NCI-H1694 (cell line): ENCODE measurements at places on chromosomes 16 and 17.

DNA sequence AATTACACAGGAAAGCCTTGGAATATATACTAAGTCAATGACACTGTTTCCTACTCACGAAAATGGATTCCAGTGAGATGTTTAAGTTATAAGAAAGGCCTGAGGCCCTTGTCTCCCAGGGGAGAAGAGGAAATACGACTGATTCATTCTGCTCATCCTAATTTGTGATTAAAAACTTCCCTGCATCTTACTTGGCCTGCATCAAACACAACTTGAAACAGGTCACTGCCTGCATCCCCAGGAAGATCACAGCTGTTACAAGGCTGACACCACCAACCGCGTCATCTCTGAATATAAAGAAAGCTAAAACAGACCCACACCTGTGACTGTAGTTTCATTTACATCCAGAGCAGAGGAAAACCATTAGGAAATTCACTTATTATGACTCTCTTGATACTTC is 121.9 kb downstream of the DNAH3 start:
- no peak for DNase-seq

DNA sequence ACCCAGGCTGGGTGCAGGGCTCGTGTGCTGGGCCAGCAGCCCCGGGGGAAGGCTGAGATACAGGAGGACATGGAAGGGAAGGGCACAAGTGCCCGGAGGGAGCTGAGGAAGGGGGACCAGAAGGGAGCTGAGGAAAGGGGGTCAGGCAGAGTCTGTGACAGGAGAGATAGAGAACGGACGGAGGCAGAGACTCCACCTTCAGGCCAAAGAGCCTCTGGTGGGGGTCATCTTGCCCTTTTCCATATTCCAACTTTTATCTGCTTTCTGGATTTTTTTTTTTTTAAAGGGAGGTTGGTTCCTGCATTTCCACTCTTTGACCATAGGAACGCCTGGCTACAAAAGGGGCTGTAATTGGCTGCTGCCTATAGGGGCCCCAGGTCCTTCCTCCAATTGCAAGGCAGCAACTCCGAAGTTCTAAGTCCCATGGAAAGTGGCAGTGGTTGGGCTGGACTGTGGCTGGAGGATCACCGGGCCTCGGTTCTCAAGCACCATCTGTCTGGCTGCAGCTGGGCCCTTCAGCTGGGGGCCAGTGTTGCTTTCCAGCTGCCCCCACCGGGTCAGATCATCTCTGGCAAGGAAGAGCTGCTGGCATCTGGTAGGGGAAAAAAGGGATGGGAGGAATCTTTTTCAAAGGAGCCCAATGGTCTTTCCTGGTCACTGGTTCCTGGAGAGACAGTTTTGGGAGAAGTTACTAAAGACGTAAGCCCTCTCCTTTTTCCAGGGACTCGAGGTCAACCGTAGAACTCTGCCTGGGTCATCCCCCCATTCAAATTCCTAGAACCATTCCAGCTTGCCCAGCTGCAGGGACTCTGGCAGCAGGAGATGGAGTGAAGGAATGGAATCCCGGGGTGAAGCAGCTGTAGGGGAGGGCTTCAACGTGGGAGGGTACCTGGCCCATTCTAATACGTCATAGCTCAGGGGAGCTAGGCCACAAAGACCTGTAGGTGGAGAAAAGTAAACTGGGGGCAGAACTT is 13.1 kb upstream of the MRPS23 start:
- no peak for DNase-seq

DNA sequence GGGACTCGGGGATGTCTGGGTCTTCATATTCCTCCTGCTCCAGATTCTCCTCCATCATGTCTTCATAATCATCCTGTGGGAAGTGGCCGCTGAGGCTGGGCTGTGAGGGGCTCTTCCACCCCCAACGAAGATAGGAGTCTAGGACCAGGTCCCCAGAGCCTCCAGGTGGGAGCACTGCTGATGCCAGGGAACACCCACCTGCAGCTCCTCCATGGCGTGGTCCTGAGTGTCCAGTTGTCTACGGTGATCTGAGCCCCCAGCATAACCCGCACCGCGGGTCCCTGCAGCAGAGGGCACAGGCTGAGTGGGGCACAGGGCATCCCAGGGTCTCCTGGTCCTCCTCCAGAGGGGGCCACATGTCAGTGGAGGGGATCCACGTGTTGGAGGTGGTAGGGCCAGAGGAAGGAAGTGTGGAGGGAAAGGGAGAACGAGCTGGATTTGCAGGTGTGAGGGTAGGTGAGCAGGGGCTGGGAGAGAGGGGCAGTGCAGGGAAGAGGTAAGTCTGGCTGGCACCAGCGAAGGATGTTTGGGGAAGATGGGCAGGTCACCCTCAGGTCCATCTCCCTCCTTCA is 5.2 kb downstream of the SLC4A1 start:
- no peak for DNase-seq

GRCh38 chr17:74992223-74992622 is 4.8 kb downstream of the CDR2L start:
- no peak for DNase-seq

GRCh38 chr17:56812901-56813388 is 20.8 kb downstream of the C17orf67 start:
- peak; percentile 22 for DNase-seq

GRCh38 chr16:22618842-22619241 is 108.2 kb downstream of the NPIPB5 start:
- DNase-seq: no peak

DNA sequence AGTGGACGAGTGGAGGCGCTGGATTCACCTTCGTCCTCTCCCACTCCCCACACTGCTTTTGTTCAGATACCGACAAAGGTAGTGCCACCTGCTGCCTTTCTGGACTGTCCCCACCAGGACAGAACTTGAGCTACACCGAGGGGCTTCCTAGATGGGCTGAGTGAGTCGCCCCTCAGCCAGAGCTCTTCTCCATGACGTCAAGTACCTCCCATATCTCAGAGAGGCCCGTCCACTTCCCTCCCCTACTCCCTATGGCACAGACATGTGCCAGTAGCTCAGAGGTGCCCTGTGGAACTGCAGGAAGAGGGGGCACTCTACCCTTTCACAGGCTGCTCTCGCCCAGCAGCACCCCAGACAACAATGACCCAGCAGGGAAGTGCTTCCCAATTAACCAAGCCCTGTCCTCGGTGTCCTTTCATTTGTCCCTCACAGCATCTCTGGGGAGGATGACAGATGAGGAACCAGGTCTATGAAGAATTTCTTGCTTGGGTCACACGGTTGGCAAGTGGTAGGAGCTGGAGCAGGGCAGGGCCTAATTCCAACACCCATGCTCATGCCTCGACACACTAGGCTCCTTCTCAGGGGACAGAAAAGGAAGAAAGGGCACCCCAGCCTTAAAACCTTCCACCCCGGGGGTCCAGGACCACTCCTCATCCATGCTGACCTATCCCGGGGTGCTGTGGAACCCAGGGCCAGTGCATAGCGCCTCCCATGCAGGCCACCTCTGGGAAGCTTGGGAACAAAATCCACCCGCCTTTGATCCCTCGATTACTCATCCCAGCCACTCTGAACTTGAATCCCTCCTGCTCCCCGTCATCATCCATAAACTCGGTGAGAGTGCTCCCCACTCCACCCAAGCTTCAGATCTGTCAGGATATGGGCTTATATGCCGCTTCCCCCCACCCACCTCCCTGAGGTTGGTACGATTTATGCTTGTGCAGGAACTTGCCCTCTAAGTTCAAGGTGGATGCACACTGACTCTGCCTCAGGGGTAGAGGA is 51.7 kb downstream of the WNT3 start:
- DNase-seq: no peak

DNA sequence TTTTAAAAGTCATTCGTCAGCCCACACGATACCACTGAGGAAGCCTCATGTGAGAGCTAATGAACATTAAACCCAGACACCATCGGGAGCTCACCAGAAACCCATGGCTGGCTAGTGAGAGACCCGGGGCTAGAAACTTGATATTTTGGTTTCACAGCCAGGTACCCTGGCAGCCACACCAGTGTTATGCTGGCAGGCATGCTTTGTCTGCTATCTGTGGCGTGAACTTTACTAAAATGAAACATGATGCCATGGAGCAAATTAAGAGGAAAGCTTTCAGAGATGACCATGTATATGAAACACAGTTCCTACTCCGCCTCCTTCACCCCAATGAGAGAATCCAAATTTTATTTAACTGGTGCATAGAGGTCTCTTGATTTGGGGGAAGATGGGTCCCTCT is 291.2 kb downstream of the IRX3 start:
- DNase-seq: no peak

GRCh38 chr17:49969134-49969759 is at the start of gene DLX4:
DLX4 (plus strand) TSS chr17:49969190; CDS start chr17:49969469, 279 bp downstream.
- DNase-seq: no peak

DNA sequence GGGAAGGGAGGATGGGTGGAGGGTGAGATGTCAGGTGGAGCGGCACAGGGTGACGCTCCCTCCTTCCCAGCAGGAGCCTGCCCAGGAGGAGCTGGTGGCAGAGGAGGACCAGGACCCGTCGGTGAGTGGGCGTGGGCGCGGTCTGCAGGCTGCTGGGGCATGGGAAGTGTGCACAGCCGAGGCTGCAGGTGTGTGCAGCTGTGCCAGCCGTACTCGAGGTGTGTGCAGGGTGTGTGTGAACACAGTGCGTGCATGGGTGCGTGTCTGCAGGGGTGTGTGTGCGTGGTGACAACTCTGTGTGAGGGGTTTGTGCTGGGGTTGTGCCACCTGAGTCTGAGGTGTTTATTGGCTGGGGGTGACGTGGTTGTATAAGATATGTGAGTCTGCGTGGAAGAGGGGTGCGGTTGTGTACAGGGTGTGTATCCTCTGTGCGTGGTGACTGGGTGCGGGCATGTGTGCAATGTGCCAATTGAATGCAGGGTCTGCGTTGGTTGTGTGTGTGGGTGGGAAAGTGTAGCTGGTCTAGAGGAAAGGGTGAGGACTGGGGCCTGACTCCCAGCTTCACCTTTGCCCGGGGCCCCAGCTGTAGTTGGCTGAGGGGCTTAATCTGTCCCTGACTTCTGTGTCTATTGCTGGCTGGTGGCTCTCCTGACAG is 670 bp downstream of the TNFSF12 start:
- no peak for DNase-seq

DNA sequence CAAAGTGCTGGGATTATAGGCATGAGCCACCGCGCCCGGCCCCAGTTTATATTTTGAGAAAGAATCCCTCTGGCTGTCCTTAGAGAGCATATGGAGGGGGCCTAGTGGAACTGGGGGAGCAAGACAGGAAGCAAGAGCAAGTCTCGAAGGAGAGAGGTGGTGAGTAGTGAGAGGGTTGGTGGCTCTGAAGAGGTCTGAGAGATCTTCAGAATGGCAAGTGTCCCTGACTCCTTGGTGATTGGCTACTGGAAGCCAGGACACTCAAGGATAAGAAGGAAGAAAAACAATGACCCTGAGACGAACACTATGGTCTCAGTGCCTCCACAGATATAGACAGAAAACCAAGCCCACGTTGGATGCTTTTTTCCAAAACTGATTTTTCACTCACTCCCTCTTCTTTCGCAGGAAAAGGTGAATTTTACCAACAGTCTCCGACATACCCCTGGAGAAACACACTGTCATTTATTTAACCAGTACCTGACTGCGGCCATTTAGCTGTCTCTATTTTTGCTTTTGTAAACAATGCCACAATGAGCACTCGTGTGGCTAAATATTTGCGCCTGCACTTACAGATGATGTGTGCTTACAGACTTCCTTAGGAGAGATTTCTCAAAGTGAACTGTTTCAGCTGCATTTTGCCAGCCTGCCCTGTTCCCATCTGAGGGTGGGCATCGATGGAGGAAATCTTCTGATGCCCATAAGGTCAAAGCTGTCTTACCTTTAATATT is 15.9 kb upstream of the DOK4 start:
- DNase-seq: no peak

DNA sequence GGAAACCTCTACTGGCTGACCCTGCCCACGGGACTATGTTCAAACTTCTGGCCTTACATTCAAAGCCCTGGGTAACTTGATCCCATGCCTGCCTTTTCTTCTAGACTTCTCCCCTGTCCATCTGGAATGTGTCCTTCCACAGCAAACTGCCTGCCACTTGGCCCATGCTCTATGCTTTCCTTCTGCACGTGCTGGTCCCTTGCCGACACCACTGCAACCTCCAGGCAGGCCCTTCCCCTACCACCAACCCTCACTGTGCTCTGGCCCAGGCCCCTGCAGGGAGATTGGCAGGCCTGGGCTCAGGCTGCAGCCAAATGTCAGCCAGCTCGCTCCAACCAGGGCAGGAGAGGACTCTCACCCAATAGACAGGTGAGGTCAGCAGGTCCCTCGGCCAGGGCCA is 11.0 kb downstream of the HSD11B2 start:
- DNase-seq: no peak

DNA sequence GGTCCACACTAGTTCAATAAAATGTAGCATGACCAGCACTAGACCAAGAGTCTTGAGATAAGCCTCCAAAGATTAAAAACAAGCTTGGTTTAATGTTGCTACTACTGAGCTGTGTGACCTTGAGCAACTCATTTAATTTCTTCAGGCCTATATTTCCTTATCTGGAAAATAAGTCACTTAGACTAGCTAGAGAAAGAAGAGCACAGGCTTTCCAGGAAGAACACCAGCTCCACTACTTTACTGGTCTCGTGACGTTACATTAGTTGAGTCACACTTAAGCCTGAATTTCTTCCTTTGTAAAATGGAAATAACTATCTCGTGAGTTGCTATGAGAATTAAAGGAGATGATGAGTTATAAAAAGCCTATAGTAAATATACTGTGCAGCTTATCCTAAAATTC is 5.4 kb downstream of the HELZ start:
- DNase-seq: no peak

DNA sequence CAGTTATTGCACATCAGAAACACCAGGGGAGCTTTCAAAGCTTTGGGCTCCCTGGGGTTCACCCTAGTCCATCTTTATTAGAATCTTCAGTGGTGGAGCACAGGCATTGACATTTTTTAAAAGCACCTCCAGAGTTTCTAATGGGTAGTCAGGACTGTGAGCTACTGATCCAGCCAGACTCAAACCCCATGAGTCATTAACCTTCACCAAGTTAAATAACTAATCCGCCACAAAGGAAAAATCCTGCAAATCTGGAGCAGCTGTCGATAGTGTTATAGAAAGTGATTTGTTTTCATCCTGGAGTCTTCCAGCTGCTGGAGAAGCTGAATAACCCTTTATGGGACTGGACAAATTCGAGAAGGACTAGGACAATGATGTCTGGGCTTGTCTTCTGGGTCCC is 93.2 kb upstream of the PIRT start:
- DNase-seq: no peak

GRCh38 chr16:84175350-84176081 is 11.3 kb downstream of the TAF1C start:
- DNase-seq: peak; percentile 55

- DNase-seq: no peak
Observed at GRCh38 chr17:36943250-36944191, 5.2 kb upstream of the AATF start.

GRCh38 chr16:79328402-79329165 is 272.0 kb downstream of the MAF start:
- DNase-seq: no peak

GRCh38 chr16:5321930-5322329 is 224.3 kb upstream of the EEF2KMT start:
- no peak for DNase-seq

GRCh38 chr17:59335685-59336084 is 4.2 kb downstream of the YPEL2 start:
- no peak for DNase-seq

- DNase-seq: no peak
Observed at GRCh38 chr16:85084841-85085510, 27.3 kb downstream of the CIBAR2 start.

- DNase-seq: no peak
Observed at GRCh38 chr16:85291302-85292148, 179.3 kb upstream of the CIBAR2 start.

GRCh38 chr17:44203731-44204440 is 4.2 kb upstream of the ATXN7L3 start:
- DNase-seq: peak; percentile 80
